AG08396 (cell line): ENCODE measurements at places on chromosomes 12 and 14.

GRCh38 chr14:22622255-22622654 lies 21.9 kb downstream of the OR6J1 start:
- no peak for DNase-seq

DNA sequence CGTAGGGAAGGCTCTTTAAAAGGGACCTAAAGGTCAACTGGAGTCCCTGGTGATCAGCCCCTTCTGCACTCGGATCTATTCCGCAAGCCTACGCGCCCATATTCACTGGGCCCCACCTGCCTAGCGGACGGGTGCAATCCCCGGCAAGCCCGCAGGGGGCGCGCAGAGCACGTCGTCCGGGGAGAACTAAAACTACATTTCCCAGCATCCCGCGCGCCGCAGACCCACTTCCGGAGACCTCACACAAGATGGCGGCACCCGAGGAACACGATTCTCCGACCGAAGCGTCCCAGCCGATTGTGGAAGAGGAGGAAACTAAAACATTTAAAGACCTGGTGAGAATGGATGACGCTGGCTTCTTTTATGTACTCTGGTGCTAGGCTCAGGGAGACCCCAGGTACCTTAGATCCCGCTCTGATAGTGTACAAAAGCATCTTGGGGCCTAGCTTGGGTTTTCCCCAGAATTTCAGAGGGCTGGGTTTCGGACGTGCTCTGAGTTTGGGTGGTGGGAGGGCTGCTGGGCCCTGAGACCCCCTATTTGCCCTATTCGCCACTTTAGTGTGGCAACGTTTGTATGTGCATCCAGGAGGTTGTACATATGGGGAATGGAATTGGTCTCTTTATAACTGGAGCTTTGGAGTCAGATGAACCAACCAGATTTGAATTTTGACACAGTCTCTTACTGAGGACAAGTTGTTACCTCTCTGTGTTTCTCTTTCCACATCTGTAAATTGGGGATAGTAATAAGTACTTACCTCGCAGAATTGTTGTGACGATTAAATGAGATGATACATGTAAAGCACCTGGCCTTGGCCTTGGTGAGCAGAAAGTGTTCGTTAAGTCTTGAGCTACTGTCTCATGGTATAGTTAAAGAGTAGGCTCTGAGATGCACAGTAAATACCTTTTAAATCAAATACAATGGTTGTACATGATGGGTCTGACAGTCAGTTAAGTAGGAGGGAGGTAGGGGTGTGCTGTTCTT lies at the start of gene DDX47:
Gene DDX47 (plus strand): TSS at position 227 of the 982 bp plus-strand sequence. CDS start 22 bp downstream, at position 249.
- peak; percentile 89 for DNase-seq

- peak; percentile 22 for DNase-seq
These were observed 49.2 kb downstream of the ACACB start for GRCh38 chr12:109165599-109165998.

GRCh38 chr12:101040936-101041335 lies 169.1 kb downstream of the SLC5A8 start:
- no peak for DNase-seq

- DNase-seq, result peak; percentile 79
These were observed 25.9 kb downstream of the RHOF start for GRCh38 chr12:121767525-121768016.

- DNase-seq, result no peak
These were observed 2.0 kb downstream of the HOXC5 start for GRCh38 chr12:54034785-54035310.

GRCh38 chr12:53338916-53339315 lies 2.8 kb upstream of the SP7 start:
- DNase-seq, result no peak

DNA sequence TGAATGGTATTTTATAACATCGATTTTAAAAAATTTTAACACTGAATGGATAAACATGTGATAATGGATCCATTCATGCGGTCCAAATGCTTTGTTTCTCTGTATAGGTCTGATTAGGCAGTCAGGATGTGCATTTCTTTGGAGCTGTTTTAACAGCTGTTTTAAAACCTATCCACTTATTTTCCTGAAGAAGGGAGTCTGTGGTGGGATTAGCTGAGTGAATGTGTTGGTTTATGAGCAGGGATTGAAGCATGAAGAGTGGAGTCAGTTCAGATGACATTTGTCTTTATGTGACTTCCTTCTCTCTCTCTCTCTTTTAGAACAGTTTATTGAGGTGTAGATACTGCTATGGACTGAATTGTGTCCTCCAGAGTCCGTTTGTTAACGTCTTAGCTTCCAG lies 37.7 kb downstream of the GLT8D2 start:
- DNase-seq, result no peak

DNA sequence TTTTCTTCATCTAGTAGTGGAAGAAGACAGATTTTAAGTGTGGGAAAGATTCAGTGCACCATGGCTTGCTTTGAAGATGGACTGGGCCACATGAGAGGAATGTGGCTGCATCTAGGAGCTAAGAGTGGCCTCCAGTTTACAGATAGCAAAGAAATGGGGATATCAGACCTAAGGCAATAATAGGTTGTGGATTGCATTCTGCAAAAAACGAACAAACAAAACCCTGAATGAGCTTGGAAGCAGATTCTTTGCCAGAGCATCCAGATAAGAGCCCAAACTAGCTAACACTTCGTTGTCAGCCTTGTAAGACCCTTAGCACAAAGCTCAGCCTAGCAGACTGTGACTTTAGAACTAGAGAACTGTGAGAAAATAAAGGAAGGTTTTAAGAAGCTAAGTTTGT lies 9.6 kb downstream of the ATXN7L3B start:
- no peak for DNase-seq

GRCh38 chr12:80192087-80192486 lies 92.8 kb downstream of the OTOGL start:
- no peak for DNase-seq

DNA sequence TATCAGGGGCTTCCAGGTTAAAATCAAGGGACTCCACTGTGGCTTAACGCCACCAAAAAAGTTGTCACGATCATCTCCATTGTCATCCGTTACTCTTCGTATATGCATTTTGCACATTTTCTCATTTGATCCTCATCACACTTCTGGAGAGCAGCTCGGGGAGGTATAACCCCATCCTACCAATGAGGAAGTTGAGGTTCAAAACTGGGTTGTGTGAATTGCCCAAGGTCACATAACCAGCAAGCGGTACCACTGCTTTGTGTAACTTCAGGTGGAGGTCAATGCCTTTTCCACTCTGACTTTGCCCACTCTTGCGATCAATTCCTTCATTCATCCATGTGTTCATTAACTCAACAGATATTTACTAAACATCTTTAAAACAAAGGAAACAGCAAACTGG lies 71.1 kb upstream of the CCND2 start:
- no peak for DNase-seq

DNA sequence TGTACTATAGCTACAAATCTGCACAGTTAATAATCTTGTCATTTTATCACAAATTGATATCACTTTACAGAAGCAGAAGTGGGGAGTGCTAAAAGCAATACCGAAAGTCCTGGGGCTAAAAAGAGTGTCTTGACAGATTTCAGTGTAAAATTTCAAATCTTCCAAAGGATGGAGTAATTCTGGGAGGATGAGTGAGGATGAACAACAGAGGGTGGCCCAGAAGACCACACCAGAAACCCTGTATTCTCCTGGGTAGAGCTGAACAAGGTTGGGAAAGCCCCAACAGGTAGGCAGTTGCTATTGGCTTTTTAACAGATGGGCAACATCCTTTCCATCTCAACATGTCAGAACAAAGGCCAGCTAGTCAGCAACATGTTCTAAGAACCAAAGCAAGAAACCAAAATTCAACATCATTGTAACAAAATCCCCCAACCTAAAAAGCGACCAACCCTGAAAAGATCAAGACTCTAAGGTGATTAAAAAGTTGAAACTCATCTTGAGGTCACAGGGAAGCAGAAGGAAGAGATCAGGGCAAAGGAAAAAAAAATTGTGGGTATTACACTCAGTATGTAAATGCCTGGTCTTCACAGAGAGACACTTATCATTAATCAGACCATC lies 38.8 kb downstream of the CBX5 start:
- no peak for DNase-seq

GRCh38 chr14:68153275-68153674 lies 333.7 kb downstream of the RAD51B start:
- DNase-seq, result no peak

DNA sequence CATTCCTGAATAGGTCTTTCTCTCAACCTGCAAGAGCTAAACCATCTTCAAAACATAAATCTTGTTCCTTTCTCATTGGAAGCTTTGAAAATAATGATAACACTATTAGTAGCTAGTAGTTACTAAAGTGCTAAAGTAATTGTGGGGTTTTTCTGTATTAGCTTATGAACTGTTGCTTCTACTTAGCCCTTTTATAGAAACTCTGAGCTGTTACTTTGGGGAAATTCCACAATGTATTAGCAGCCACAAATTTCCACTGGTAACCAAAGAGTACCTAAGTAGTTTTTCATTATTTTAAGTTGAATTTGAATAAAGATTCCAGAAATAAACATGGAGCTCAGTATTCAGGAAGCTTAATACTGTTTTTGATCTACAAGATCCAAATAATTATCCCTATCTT lies 6.4 kb upstream of the MAPK1IP1L start:
- DNase-seq, result no peak

GRCh38 chr14:100288382-100289185 lies 17.7 kb downstream of the SLC25A29 start:
- no peak for DNase-seq

- no peak for DNase-seq
These were observed 117.8 kb downstream of the PLXNC1 start for GRCh38 chr12:94265966-94266745.

DNA sequence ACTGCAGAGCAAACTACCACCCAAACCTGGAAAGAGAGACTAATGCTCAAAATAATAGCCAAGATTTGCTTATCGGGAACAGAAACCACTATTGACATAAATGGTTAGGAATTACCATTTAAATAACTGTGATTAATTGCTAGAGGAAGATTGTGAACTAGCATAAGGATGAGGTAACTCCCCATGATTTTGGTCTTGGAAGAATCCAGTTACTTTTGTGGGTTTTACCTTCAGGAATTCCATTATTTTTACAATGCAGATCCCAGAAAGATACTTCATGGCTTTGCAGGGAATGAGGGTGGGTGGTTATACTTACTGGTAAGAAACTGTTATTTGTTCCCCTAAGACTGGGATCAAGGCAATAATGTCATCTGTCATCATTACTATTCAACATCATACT lies 652.9 kb upstream of the FLRT2 start:
- DNase-seq, result no peak

GRCh38 chr12:77045183-77045582 lies 20.2 kb downstream of the E2F7 start:
- no peak for DNase-seq

DNA sequence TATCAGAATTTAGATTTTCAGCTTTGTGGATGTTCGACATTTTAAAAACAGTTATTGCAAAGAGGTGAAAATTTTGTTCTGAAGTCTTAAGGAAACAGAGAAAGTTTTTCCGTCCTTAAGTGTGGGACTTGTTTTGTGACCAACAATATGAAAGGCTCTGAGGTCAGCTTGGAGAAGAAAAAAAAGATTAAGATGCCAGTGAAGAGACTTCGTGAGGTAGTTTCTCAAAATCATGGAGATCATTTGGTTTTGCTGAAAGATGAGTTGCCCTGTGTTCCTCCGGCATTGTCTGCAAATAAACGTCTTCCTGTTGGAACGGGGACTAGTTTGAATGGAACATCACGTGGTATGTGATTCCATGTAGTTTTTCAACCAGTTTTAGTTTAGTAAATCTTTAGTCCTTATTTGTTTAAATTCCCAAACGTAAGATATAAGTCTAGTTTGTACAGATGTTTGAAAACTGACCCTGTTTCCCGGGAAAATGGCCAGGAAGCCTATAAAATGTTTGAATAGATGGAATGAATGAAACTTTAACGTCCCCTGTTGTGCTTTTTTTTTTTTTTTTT lies 682 bp downstream of the KIAA0586 start:
- peak; percentile 24 for DNase-seq

DNA sequence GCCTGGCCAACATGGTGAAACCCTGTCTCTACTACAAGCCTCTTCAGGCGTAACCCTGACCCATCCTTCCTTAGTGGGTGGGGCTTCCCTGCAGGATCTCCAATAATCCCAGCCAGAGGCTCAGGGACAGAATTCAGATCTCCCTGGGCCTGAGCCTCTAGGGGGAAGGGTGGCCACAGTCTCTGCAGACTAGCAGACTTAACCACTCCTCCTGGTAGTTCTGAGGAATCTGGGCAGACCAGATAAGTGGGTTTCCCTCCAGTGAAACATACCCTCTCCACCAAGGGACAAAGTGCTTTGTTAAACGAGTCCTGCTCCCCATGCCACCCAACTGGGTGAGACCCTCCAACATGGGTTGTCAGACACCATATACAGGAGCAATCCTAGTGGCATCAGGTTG lies 36.6 kb upstream of the TRIM9 start:
- DNase-seq, result no peak

DNA sequence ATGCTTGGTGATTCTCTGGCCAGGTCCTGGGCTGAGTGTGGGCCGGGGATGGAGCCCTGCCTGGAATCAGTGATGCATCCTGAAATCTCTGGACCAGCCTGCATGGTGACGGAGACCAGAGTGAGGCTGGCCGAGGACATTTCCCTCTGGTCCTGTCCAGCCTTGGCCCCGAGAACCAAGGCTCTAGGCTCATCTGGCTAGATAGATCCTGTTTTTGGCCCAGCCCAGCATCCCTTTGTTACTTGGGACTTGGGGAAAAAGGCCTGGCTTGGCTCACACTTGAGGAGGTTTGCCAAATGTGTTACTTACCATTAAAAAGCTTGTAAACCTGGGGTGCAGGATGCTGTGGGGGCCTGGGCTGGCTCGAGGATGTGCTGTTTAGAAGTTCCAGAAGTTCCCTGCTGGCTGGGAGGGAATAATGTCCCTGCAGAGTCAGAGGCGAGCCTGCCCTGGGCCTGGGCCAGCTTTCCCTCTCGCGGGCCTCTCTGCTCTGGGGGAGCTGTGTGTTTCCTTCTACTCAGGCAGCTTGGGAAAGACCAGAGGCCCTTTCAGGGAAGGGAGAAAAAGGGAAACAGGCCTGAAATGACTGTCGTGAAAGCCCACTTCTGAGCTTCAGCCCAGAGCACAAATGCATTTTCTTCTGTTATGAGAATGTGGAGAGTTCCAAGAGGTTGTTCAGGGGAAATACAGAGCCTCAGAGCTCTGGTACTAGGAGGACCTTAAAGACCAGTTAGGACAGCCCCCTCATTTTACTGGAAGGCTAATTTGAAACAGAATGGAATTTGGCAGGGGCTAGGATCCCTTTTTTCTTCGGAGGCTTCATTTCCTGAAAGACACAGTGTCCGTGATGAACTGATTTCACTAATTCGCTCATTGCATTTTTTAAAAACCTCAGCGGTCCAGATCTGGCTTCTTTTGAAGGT lies 47.2 kb upstream of the CTDSP2 start:
- peak; percentile 77 for DNase-seq

DNA sequence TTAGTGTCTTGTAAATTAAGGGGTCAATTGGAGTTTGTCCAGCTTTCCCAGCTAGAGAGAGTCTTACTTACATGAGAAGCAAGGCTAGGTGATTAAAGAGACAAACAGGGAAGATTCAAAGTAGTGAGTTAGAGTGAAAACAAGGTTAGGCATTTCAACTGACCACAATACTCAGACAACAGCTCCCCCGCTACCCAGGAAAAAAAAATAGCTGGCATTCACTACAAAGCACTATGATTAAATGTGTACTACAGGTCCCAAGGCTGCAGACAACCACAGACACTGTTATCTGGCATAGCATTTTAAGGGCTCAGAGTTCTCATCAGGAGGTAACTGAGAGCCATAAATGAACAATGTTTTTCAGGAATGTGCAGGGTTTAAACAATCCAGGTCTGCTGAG lies 680.9 kb downstream of the TMEM121 start:
- DNase-seq, result no peak

- DNase-seq, result no peak
These were observed 500.7 kb downstream of the TMEM117 start for GRCh38 chr12:44336577-44336976.

GRCh38 chr12:894226-894625 lies 55.3 kb downstream of the RAD52 start:
- no peak for DNase-seq

- DNase-seq, result no peak
These were observed 660.8 kb downstream of the TMEM121 start for GRCh38 chr14:106187216-106187615.
